Activated CD4-positive, alpha-beta T cell treated with anti-CD3 and anti-CD28 coated beads, Interleukin-2, amount 50 U/mL, for 4 hours (primary cell): ENCODE measurements at places on chromosomes 4 and X.

- no peak for DNase-seq
Measured at GRCh38 chr4:25592736-25593135, 62.9 kb upstream of the SLC34A2 start.

- no peak for DNase-seq
Measured at GRCh38 chr4:74544655-74545361, 99.9 kb downstream of the AREG start.

- no peak for DNase-seq
Measured at GRCh38 chrX:67555578-67556203, 11.9 kb downstream of the AR start.

DNA sequence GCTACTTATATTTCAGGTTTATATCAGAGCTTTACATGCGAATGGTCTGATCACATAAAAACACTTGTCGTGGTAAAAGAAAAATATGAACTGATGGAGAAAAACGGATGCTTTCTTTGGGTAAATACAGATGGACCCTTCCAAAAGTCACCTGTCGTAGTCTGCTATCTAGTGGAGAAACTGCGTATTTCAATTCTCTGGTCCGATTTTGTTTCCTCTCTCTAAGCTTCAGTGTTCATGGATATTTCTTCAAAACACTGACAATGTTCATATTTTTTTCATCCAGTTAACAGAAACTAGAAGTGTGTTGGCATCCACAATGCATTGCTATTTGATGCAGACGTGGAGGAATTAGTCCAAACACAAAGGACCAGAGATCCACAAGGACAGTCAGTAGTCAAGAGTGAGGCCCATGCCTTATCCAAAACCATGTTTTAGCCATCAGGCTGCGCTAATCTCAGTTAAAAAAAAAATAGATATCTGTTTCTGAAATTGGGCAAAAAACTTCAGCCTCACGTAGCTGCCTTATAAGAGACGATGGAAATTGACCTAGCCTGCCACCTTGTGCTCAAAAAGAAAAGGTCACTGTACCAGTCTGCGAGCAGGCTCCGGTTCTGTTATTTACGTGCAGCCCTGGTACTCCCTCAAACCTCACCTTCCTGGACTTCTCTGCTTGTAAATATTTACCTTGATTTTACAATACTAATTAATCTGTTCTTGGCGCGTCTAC, 16.0 kb downstream of the MEPE start:
- no peak for DNase-seq

DNA sequence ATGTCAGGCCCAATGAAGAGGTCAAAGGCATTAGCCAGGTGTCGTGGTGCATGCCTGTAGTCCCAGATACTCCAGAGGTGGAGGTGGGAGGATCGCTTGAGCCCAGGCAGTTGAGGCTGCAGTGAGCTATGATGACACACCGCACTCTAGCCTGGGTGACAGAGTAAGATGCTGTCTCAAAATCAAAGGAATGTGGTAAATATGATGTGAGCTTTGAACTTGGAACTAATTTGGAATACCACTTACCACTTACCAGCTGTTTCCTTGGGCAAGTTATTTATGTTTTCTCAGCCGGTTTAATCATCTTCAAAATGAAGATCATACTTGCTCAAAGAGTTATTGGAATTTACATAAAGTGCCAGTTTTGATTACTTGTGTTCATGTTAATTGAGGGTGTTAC, 23.8 kb upstream of the SEPSECS start:
- DNase-seq, result no peak
